ENCODE measurements at places on chromosomes 1 and 21.

GRCh38 chr1:10534519-10534918 is 59.8 kb downstream of the PEX14 start:
- DNase-seq = no peak

- DNase-seq = no peak
Observed at GRCh38 chr1:205444931-205445645, 10.8 kb downstream of the BLACAT1 start.

DNA sequence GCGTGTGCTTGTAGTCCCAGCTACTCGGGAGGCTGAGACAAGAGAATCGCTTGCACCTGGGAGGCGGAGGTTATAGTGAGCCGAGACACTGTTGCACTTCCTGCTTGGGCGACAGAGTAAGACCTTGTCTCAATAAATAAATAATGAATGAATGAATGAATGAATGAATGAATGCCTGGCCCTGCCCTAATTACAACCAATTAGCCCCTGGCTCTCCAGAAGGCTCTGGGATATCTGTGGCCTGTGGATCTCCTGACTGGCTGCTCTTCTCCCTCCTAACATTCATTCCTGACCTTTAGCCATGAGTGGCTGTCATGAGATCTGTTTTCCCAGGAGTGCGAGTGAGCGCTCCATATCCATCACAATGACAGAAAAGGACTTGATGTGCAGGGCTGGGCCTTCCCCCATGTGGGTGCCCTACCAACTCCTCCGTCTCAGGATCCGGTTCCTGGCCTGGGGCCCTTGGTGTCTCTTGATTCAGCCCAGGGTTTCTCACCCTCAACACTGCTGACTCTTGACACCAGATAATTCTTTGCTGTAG is 243.6 kb upstream of the TMEM51 start:
- no peak for DNase-seq

- no peak for DNase-seq
Observed at GRCh38 chr1:11414926-11415538, 63.9 kb upstream of the DISP3 start.

GRCh38 chr1:31289021-31289420 is 7.6 kb downstream of the SNRNP40 start:
- no peak for DNase-seq

DNA sequence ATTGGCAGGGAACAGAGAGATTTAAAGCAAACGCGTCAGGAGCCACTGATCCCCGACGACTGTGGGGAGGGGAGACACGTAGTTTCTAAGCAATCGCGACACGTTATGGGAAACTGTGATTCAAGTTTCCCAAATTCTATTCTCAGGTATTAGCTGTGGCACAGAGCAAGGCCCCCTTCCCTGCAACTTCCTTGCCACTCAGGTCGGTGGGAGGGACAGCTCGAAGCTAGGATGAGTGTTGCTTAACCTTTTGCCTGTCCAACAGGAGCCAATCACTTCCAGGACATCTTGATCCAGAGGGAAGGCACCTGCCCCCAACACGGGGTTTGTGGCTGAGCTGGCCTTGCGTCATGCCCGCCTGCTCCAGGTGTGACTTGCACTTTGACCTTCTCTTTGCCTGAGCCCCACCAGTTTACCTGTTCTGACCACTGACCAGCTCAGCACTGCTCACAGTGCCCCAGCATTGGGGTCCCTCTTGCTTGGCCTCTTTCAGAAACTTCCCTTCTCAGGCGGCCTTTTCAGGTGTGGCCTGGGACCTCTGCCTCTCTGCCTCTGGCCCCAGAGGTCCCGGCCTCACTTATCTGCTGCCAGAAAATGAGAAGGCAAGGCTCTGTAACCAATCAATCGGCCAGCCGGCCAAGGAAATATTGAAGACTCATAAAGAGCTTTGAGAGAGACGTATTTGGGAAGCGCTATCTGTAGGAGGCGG is 24.6 kb downstream of the TEX35 start:
- no peak for DNase-seq

DNA sequence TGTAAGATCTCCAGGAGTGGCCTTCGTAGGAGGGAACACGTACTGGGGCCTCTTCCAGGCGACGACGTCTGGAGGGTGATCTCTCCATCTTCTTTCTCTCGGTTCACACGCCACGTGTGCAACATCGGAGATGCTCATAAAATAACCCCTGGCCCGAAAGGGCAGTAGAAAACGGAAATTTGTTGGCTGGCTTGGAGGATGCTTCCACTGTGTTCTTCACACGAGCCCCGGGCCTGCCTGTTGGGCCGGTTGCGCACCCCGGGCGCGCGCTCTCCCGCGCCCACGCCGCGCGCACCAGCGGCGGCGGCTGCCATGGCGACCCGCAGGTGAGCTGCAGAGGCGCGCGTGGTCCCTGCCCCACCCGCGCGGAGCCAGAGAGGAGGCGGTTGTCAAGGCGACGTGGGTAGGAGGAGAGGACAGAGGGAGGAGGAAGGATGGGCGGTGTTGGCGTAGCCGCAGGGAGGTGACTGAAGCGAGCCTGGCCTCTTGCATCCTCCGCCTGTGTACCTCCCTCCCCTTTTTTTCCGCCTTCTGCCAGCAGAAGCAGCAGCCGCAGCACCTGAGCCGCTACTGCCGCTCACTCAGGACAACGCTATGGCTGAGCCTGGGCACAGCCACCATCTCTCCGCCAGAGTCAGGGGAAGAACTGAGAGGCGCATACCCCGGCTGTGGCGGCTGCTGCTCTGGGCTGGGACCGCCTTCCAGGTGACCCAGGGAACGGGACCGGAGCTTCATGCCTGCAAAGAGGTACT is at the start of gene ELAPOR1:
TSS of gene ELAPOR1 (plus strand) at position 526 of the 752 bp plus-strand sequence. CDS start at position 595, 69 bp downstream.
- DNase-seq = no peak

GRCh38 chr1:165645654-165646366 is 14.8 kb downstream of the MGST3 start:
- DNase-seq = no peak

- peak; percentile 85 for DNase-seq
Observed at GRCh38 chr1:8015036-8015808, 10.9 kb downstream of the ERRFI1 start.

GRCh38 chr1:233638513-233638912 is 24.6 kb downstream of the KCNK1 start:
- DNase-seq = no peak

DNA sequence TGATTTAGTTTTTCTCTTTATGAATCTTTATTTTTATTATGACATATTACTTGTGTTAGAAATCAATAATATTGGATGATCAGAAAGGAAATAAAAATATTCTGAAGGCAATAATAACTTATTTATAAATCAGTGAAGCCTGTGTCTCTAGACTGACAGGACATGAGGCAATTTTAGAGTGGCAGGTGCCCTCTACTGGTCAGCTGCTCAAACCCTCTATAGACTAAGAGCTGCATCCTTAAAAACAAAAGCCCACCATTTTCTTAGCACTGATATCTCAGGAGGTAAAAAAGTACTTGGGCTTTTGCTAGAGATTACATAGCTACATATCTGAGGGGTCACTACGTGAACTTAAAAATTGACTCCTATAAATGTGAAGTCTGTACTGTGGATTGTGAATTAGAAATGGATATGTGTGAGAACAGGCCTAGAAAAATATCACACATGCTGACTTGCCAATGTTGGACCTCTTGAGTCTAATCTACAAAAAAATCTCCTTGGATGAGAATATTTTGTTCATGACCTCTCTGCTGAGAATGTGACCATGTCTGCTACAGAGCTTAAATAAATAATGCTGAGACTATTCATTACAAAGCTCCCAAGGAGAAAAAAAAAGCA is 597.9 kb upstream of the ADAMTS5 start:
- DNase-seq = no peak

- no peak for DNase-seq
Observed at GRCh38 chr1:6317098-6317760, 56.3 kb upstream of the GPR153 start.

DNA sequence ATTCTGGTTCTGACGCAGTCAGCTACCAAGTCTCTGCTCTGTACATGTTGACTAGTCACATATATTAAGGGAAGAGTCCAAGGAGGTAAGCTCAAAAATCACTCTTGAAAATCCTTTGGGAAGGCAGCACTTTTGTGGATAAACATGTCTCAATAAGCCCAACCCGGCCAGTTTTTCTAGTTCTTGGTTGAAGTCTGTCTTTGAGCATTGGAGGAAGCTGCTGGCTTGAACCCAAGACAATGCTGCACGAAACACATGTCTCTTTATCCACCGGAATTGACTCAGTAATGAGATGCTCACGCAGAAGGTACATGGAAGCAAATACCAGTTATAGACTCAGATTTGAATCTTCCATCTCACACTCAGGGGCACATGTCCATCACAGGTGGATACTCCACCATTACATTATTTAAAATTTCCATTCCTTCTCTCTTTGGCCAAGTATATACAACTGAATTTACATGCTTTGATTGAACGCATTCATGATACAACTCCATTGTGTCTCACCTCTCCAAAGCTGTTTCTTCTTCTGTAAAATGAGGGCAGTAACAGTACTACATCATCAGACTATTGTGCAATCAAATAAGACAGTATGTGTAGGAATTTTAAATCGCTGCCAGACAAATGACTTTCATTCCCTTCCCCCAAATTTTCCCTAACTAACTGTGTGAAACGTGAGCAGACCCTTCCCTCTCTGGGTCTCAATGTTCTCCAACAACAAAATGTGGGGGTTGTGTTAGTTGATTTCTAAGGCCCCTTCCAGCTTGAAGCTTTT is 9.6 kb upstream of the GUCA2A start:
- no peak for DNase-seq

GRCh38 chr1:116781034-116781433 is 26.8 kb downstream of the CD2 start:
- DNase-seq = no peak

- DNase-seq = no peak
Observed at GRCh38 chr1:36108314-36108713, 16.7 kb downstream of the COL8A2 start.
